ENCODE measurements at places on chromosomes 7 and 10.

GRCh38 chr10:11949152-11949551 is 93.5 kb downstream of the UPF2 start:
- no peak for DNase-seq

GRCh38 chr10:62916141-62916603 is 100.0 kb upstream of the EGR2 start:
- no peak for DNase-seq

GRCh38 chr7:121048195-121048594 is 59.7 kb downstream of the CPED1 start:
- DNase-seq, result no peak

DNA sequence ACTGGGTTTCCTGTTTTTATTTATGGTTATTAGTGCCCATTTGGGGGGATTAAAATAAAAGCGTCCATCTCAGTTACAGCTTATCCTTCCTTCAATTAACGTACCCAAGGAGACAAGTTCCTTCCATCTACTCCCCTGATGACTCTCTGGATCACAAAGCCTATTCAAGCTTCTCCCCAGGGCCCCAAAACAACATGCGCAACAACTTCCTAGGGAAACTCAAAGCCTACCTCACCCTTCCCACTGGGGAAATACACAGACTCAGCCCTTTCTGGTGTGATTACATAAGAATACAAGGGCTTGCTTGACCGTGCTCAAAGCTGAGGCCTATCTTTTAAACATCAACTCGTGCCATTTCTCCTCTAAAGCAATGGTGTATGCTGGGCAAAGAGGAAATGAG is 112.4 kb downstream of the CDK6 start:
- DNase-seq, result no peak

GRCh38 chr7:101172854-101173751 is 7.0 kb downstream of the NAT16 start:
- DNase-seq, result no peak

Data from posterior cingulate gyrus (tissue), 11 donors.